ELF-1 (cell line): ENCODE measurements at places on chromosomes 7 and 10.

DNA sequence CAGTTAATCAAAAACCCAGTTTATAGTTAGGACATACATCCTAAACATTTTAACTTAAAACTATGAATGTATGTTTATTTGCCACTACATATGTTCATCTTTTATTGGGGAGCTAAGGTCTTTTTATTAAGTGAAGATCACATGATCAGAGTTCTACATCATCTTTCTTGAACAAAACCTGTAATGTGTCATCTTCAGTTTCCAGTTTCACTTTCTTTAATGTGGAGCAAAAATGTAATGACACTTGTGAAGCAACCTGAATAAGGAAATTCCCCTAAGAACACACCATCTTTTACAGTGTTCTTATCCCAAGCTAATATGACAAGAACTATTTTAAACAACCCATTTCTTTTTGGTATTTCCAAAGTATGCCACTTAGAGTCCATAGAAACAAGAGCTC lies 166.7 kb upstream of the BET1 start:
- DNase-seq, result no peak

GRCh38 chr10:45592926-45593325 lies 79.6 kb downstream of the ZFAND4 start:
- DNase-seq, result no peak

DNA sequence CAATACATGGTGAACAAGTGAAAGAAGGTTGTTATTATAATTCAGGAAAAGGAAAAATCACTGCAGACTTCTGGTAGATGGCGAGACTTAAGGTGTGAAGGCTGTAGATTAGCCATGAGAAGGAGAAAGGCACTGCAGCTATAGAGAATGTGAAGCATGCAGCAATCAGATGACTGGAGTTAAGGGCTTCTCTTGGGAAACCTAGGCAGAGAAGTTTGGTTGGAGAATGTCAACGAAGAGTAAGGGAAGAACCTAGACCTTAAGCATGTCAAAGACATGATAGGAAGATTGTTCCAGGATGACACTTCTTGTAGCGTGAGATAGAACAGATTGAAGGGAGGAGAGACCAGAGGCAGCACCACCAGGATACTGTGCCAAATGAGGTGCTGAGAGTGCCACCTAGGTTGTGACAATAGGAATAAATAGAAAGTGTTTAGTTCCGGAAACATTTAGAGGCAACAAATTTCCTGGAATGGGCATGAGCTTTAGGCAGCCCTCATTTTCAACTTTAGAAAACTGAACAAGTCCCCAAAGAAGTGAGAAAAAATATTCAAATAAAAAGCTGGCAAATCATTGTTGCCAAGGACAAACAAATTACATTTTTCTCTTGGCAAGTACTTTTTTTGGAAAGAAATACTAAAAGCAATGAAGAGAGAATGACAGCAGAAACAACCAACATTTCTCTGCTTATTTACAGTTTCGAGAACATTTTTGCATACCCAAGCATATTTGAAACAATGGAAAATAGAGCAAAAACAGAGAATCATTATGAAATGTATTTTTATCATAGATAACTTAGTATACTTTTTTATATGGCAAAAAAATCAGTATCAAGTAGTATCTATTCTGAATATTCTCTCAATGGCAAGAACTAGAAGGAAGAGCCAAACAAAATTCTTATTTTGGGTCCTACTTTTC lies 4.9 kb downstream of the LRRC17 start:
- DNase-seq, result peak; percentile 11

- DNase-seq, result no peak
These were observed 535.6 kb upstream of the GHITM start for GRCh38 chr10:83603708-83604107.
